ENCODE measurements at places on chromosomes 12 and 14. TPM values are rescaled to one million over a fixed set of nuclear protein-coding genes. Genes with fewer than 3 reads are reported as not detected.

DNA sequence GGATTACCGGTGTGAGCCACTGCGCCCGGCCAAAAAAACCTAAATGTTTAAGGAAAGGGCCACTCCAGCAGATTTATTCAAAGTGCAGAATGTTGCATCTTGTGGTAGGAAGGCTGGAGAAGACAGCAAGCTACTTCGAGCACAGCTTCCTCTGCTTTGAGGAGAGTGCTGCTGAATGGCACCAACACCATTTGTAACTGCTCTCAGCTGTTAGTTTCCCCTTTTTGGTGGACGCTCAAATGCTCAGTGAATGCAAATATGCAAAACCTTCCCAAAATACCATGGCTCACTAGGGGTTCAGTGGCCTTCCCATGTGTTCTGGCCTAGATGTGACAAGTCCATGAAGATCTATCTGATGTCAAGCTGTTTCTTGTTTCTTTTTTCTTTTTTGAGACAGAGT, 2.9 kb upstream of the TDRD9 start:
- DNase-seq, result no peak

Gene IQSEC3
- 6.8 TPM for total RNA-seq

GRCh38 chr12:123268850-123269249, 2.8 kb downstream of the CDK2AP1 start:
- DNase-seq, result peak; percentile 56

DNA sequence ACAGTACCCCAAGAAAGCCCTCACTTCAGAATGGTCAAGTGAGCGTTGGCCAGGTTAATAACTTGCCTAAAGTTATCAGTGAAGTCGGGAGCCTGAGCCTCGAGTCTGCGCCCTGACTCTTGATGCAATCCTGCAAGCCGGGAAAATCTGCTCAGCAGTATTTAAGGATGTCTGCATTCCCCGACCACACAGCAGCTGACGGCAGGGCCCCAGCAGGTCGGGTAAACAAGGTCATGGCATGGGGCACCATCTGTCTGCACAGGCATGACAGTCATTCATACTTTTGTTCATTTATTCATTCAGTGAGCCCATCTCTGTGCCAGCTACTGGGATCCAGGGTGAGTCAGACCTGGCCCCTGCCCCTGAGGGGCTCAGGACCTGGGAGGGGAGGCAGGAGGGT, 11.1 kb downstream of the ABCB9 start:
- DNase-seq, result no peak

Gene SERPINA12
- total RNA-seq, result not detected

- no peak for DNase-seq
Measured at GRCh38 chr12:51386351-51386750, 4.9 kb downstream of the GALNT6 start.

Gene ORMDL2
- total RNA-seq, result 25.2 TPM

Gene CCDC88C
- total RNA-seq, result 16.2 TPM

DNA sequence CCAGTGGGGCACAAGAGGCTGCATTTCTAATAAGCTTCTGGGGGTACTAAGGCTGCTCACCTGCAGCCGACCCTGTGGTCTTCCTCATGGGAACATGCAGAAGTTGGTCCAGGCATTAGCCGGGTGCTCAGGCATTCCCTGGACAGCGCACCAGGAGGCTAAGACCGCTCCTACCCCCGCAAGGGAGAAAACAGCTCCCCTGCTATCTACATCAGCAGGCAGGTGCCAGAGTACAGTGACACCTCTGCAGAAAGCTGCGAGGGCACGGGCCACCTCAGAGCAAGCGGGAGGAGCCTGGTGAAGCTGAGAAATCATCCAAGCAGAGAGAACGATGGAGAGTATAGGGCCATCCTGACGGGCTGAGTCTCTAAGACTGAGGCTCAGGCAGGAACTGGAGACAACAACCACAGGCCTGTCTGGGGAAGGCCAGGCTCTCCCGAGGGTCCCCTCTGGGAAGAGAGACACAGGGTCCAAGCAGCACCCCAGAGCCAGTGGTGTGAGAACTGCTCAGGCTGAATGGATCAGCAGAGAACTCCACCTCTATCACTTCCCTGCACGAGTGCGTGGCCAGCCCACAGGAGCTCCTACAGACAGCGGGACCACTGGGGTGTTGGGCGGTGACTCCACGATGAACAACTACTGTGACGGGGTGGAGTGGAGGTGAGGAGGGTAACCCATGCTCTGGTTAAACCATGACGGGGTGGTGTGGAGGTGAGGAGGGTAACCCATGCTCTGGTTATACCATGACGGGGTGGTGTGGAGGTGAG, 62.1 kb downstream of the AMN start:
- no peak for DNase-seq
